GM19239 (cell line): ENCODE measurements at places on chromosomes 11 and 22.

DNA sequence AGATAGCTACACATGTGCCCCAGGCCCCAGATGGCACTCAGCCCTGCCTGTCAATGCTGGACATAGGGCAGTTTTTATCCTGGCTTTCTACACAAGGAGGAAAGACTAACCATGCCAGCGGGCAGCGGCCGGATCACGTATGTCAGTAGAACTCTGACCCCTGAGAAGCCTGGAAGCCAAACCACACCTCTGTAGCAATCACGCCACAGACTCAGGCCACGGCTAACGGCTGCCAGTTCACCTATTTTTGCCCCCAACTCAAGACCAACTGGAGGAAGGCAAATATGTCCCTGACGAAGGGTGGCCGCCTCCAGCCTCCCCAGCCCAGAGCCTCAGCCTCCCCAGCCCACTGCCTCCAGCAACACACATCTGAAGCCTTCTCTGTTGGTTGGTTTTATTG, 7.2 kb upstream of the CD81 start:
- DNase-seq: no peak

DNA sequence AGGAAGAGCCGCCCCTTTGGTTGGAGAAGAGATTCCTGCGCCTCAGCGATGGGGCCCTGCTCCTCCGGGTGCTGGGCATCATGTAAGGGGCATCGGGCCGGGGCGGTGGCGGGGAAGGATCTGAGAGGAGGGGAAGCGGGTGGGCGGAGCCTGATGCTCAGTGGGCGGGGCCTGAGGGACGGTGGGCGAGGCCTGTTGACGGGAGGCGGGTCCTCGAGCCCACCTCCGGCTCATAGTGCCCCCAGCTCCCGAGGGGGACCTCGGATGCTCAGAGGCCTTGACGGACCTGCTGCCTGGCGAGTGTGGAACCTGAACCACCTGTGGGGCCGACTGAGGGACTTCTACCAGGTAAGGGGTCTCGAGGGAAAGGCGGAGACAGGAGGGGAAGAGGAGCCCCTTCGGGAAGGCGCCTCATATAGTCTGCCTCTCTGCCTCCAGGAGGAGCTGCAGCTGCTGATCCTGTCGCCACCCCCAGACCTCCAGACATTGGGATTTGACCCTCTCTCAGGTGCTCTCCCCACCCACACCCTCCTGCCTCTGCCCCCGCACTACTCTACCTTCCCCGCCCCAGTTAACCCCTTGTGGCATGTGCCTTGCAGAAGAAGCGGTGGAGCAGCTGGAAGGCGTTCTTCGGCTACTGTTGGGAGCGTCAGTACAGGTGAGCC, 799 bp downstream of the CCDC88B start:
- no peak for DNase-seq

DNA sequence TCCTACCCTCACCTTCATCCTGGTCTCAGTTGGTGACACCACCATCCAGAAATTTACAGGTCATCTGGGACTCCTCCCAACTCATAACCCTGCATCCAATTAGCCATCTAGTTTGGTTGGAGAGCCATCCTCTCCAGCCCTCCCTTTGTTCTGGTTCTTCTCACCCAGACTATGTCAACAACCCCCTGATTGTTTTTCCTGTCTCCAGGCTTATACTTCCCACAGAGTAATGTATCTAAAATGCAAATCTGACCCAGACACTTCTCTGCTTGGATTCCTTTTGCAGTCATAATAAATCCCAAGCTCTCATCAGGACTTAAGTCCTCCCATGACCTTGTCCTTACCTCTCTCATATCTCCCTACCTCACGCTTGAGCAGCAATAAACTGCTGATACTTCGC, 3.0 kb downstream of the TTC12 start:
- no peak for DNase-seq

DNA sequence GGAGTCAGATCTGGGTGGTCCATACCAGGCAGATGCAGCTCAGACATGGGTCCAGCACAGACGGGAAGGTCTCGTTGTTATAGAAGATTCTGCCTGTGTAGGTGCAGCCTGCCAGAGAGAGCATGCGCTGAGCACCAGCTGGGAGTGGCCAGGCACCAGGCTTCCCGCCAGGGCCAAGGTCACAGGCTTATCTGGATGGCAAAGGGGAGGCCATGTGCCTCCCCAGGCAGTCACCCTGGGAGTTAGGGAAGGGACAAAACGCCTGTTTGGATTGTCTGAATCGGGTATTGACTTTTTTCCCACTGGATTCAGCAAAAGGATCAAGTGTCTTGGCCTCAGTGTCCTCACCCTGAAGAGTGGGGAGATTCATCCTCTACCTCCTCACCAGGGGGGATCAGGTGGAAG, 26.5 kb downstream of the PGA5 start:
- DNase-seq: no peak

- DNase-seq: no peak
Measured at GRCh38 chr11:64139049-64139448, 26.9 kb downstream of the MACROD1 start.

- peak; percentile 39 for DNase-seq
Measured at GRCh38 chr11:104164028-104164520, at the start of gene PDGFD. Gene PDGFD, minus strand, starts transcription at chr11:104164147.

GRCh38 chr11:1348796-1349326, 39.4 kb upstream of the TOLLIP start:
- no peak for DNase-seq

DNA sequence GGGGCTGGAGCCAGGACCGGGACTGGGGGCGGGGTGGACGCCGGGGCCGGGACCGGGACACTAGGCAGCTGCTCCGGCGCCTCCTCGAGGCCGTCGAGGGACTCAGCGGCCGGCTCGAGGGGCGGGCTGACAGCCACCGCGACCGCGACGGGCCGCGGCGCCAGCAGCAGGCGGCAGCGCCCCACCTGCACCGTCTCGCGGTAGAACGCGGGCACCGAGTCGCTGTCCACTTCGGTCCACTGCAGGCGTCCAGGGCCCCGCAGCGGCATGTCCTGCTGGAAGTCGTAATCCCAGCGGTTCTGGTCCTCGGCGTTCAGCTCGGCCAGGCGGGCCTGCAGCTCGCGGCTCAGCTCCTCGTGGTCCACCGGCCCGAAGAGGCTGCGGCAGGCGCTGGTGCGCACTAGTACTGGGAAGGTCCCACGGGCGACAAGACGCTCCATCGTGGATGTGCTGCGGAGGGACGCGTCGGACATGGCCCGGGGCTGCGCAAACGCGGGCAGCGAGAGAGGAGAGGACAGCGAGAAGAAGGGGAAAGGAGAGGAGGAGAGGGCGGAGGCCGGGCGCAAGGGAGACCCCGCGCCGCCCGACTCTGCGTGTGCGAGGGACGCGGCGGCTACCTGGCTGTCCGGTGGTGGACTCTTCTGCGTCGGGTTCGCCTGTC, 428 bp downstream of the CDKN1C start:
- peak; percentile 63 for DNase-seq

DNA sequence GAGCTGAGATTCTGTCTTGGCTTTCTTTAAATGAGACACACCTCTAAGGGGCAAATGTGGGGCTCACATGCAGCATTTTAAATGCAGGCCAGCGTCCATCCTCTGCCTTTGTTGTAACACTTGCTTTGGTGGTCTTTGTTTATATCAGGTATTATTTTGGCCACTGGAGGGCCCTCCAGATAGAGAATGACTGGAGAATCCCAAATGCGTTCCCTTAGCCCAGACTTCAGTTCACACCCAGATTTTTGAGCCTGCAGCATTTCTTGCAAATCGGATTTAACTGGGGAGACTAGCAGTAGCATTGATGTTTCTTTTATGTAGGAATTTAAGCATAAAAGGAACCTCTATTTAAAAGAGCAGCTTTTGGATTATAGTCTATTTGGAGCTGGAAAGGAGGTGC, 200.2 kb upstream of the SORL1-AS1 start:
- DNase-seq: no peak

GRCh38 chr22:31896472-31896871, 47.9 kb upstream of the YWHAH start:
- no peak for DNase-seq

- DNase-seq: no peak
Measured at GRCh38 chr11:95989076-95989605, 65.2 kb upstream of the MTMR2 start.

- no peak for DNase-seq
Measured at GRCh38 chr11:47403571-47403970, 4.8 kb upstream of the SLC39A13 start.

DNA sequence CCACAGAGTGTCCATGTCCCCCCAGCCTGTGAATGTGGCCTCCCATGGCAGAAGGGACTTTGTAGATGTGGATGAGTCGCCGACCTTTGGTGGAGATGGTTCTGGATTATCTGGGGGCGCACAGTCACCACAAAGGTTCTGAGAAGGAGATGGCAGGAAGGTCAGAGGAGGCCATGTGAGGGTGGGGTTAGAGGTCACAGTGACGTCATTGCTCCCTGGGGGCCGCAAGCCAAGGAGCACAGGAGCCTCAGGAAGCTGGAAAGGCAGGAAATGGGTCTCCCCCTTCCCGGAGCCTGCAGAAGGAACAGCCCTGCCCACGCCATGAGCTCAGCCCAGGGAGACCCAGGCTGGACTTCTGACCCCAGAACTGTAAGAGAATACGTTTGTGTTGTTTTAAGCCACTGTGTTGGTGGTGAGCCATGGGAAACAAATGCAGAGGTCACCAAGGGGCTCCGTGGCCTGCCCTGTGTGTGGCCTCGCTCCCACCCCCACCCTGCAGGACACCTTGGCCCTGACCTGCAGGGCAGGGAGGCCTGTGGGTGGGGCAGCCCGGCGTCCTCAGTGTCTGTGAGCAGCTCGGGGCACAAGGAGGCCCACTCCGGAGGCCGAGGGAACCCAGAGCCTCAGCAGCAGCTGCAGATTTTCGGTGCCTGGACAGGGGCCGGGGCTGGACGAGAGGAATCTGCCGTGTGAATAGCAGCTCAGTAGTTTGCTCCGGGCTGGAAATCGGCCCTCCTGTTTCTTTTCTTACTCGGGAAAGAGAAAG, 32.1 kb downstream of the GRAMD4 start:
- no peak for DNase-seq

- no peak for DNase-seq
Measured at GRCh38 chr22:47564651-47565434, 802.4 kb downstream of the TBC1D22A start.

DNA sequence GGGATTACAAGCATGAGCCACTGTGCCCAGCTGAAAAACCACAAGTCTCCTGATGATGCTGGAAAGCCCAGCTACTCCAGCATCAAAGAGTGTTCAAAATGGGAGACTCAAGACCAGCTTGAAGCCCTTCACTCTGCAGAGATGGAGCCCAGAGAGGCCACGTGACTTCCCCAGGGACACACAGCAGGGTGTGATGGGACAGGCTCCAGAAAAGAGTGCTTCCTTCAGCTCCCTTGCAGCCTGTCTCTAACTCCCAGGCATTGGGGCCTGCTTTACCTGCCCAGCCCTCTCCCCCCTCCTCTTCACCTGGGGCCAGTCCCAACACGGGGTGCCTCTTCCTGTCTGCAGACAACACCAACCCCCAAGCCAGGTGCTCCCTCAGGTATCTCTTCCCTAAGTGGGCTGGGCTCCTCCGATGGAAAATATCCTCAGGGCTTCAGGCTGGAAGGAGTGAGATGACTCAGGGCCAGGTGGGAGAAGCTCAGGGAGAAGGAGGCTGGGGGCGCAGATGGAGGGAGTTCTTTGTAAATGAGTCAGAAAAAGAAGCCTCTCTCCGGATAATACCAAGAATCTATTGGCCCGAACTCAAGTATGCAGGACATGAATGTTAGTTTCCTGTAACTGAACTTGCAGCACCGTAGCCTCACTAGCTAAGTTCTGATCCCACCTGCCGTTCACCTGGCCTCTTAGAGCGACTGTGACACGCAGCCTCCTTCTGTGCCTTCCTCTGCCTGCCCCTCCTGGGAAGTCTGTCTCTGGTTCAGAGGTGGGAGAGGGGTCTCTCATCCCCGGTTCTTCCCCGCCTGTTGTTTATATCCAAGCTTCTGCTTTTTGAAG, 326.6 kb downstream of the MN1 start:
- no peak for DNase-seq

- no peak for DNase-seq
Measured at GRCh38 chr22:27331526-27332281, 469.9 kb downstream of the MN1 start.

DNA sequence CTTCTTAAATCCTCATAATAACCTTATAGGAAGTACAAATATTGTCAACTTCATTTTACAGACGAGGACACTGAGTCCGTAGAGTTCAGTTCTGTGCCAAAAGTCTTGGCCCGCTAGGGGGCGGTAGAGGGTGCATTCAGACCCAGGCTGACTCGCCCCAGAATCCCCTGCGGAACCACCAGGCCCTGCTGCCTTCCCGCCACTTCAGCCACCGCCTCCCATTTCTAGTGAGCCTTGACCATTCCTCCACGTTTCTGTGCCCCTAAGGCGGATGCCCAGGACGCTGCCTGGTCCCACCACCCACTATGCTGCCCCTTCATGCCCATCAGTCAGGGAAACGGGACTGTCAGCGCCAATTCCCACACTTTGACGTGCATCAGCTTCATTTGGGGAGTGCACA, 19.1 kb downstream of the SYT13 start:
- no peak for DNase-seq

DNA sequence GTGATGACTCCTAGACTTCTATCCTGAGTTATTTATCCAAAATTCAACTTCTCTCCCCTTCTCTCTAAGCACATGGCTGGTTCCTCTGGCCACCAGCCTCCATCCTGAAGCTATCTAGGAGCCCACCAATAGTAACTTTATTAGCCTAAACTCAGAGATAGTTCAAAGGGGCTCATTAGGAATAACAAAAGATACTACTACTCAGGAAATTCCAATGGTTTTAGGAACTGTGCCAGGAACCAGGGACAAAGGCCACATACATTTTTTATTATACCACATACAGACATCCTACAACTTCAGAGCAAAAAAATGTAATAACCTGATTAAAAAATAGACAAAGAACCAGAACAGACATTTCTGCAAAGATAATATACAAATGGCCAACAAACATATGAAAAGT, 27.9 kb downstream of the SLC25A17 start:
- DNase-seq: no peak

DNA sequence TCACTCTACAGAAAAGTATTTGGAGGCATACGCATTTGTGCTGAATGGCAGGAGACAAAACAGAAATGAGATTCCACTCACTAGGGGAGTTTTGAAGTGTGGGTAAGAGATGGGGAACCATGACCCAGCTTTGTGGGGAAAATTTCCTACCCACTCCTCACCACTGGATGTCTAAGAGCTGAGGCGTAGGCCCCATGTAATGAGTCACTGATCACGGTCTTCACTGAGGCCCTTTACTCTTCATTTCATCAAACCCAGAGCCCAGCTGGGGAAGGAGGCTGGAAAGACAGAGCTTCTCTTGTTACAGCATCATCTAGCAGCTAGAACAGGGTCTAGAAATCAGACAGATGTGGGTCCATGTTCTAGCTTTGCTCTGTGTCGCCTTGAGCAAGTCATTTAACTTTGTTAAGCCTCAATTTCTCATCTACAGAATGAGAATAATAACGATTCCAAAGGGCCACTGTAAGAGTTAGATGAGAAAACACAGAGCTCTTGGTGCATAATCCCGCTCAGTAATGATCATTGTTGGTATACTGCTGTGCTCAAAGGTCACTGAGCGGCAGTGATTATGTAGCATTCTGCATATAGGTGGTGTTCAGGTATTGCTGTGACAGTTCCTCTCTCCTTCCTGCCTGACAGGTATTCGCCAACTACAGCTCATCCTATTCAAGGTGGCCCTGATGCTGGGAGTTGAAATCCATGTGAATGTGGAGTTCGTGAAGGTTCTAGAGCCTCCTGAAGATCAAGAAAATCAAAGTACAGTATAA, 97.2 kb downstream of the MICAL2 start:
- DNase-seq: no peak

GRCh38 chr22:17518406-17518805, 44.9 kb upstream of the SLC25A18 start:
- no peak for DNase-seq

GRCh38 chr22:30262917-30263741, 3.5 kb downstream of the OSM start:
- DNase-seq: no peak
